ENCODE measurements at places on chromosomes 12 and 14. TPM values are rescaled to one million over a fixed set of nuclear protein-coding genes. Genes with fewer than 3 reads are reported as not detected.

RAPGEF3 gene
- total RNA-seq, result 28.3 TPM

FGD4 gene
- total RNA-seq, result 14.4 TPM

TRAF3 gene
- total RNA-seq, result 15.1 TPM

PIWIL1 gene
- under 0.01 TPM for total RNA-seq

KRT78 gene
- total RNA-seq, result 0.16 TPM

SERPINA1 gene
- total RNA-seq, result 18.9 TPM

PPHLN1 gene
- 59.9 TPM for total RNA-seq

PSME2 gene
- total RNA-seq, result 109 TPM

TOMM20L gene
- not detected for total RNA-seq

DHH gene
- total RNA-seq, result not detected

IQSEC3 gene
- 0.34 TPM for total RNA-seq

PPP4R3A gene
- total RNA-seq, result 37.7 TPM

CD9 gene
- 380 TPM for total RNA-seq

SRGAP1 gene
- 9.1 TPM for total RNA-seq

ASB2 gene
- not detected for total RNA-seq

BCL11B gene
- total RNA-seq, result 7.8 TPM

SPRYD4 gene
- 1.1 TPM for total RNA-seq

CELA1 gene
- not detected for total RNA-seq

PRPF40B gene
- total RNA-seq, result 18.0 TPM

ADCY6 gene
- 5.7 TPM for total RNA-seq

NPFF gene
- total RNA-seq, result not detected

AQP2 gene
- total RNA-seq, result not detected

PTGDR gene
- not detected for total RNA-seq

SLC17A8 gene
- not detected for total RNA-seq

GSG1 gene
- not detected for total RNA-seq

ASCL1 gene
- total RNA-seq, result not detected

GAS2L3 gene
- total RNA-seq, result 9.0 TPM

CPNE6 gene
- total RNA-seq, result not detected

KRT6C gene
- 11.7 TPM for total RNA-seq

DDN gene
- total RNA-seq, result 0.23 TPM

TAS2R9 gene
- total RNA-seq, result not detected

COPS7A gene
- 78.2 TPM for total RNA-seq

FLRT2 gene
- total RNA-seq, result 53.2 TPM

RBP5 gene
- not detected for total RNA-seq

Measured in hair follicular keratinocyte (primary cell).